ENCODE measurements at places on chromosomes 3 and 15.

- DNase-seq: no peak
Measured at GRCh38 chr15:95944193-95944592, 386.3 kb upstream of the NR2F2 start.

DNA sequence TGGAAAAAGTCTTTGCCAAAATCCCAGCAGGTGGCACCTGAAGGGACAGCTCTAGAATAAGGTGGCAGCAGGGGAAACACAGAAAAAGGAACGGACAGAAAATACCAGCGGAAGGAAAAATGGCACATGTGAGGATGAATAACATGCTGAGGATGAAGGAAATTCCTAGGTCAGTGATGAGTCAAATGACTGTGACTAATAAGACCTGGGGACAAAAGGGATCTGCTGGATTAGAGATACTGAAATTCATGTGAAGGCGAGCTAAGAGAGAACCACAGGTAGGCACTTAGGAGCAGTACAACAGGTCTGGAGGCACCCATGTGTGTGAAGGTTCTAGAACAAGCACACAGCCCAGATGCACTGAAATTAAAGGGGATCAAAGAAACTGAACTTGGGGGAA, 482.5 kb downstream of the FOXP1 start:
- DNase-seq: no peak

- no peak for DNase-seq
Measured at GRCh38 chr3:18119866-18120265, 305.3 kb downstream of the SATB1 start.

DNA sequence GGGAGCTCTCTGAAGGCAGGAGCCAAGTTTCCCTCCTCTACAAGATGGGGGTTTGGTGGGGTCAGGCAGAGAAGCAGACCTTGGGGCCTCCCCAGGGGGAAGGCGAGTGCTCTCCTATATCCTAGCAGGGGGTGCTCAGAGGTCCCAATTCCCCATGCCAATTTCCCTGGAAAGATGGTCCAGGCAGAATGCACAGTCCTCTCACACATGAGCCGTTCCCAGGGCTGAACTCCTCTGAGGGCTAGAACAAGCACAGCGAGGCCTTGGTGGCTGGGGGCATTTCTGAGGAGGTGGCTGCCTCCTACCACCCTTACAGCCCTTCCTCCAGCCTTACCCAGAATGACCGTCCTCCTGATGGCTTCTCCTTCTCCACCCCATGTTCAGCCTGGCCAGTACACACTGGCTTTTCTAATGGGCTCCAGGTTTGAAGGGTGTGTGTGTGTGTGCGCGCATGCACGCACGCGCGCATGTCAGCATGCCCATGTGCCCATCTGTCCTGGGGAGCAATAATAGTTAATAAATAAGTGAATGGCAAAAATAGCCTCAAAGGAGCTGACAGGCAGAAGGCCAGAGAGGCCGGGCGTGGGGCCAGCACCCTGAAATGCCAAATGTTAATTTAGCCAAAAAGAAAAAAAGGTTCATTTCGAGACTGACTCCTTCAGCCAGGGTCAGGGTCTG, 24.4 kb downstream of the ADCY5 start:
- no peak for DNase-seq

DNA sequence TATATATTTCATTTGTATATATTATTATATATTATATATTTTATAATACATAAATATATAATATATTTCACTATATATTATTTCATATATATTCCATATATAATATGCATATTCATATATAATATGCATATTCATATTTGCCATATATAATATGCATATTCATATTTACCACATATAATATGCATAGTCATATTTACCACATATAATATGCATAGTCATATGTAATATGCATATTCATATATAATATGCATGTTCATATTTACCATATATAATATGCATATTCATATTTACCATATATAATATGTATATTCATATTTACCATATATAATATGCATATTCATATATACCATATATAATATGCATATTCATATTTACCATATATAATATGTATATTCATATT, 51.2 kb upstream of the GATA2 start:
- no peak for DNase-seq

- no peak for DNase-seq
Measured at GRCh38 chr3:111890051-111890580, 31.1 kb downstream of the PHLDB2 start.

- DNase-seq: no peak
Measured at GRCh38 chr3:194250098-194251002, 100.8 kb downstream of the CPN2 start.

GRCh38 chr3:126321490-126321889, 35.7 kb downstream of the KLF15 start:
- DNase-seq: no peak

DNA sequence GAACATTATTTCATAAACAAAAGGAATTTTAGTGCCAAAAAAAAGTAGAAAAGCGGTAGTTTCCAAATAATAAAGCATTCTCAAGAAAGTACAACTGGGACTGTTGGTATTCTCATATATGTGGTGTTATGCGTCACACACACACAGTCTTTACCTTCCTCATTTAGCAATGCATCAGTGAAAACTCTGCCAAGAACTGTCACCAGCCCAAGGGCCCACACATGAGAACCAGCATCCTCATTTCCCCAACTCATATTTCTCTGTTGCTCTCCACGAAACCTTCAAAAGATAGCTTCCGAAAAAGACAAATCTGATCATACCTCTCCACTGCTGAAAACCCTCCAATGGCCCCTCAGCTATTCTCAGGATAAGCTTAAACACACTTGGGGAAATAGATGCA, 150.7 kb downstream of the CADPS start:
- no peak for DNase-seq

DNA sequence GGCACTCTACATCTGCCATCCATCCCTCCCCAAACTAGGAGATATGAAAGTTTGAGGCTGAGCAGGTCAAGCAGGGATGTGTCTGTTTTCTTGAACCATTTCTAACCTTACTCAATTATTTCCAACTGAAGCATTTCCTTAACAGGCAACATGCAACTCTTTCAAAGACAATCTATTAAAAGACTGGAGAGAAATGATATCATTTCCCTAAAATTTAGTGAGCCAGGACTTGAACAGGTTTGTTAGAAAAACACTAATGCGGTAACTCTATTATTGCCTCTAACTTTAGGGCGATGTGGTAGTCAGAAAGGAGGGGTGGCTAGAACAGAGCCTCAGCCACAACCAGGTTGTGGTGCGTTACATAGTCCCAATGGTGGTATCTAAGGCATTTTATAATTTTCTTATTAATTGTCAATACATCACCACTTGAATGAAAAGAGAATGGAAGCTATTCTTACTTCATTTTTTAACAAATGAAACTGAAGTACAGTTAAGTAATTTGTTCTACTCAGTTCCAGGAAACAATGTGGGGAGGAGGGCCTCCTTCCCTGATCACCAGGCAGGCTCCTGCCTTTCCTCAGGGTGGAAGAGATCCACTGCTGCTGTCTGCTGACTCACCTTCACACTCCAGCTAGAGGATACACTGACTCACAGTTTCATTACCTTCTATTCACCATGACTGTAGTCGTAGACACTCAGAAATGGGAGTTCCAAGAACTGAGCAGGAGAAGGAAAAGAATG, 22.8 kb downstream of the MYO1E start:
- DNase-seq: no peak

- DNase-seq: no peak
Measured at GRCh38 chr15:71185706-71186105, 70.4 kb downstream of the THSD4 start.

DNA sequence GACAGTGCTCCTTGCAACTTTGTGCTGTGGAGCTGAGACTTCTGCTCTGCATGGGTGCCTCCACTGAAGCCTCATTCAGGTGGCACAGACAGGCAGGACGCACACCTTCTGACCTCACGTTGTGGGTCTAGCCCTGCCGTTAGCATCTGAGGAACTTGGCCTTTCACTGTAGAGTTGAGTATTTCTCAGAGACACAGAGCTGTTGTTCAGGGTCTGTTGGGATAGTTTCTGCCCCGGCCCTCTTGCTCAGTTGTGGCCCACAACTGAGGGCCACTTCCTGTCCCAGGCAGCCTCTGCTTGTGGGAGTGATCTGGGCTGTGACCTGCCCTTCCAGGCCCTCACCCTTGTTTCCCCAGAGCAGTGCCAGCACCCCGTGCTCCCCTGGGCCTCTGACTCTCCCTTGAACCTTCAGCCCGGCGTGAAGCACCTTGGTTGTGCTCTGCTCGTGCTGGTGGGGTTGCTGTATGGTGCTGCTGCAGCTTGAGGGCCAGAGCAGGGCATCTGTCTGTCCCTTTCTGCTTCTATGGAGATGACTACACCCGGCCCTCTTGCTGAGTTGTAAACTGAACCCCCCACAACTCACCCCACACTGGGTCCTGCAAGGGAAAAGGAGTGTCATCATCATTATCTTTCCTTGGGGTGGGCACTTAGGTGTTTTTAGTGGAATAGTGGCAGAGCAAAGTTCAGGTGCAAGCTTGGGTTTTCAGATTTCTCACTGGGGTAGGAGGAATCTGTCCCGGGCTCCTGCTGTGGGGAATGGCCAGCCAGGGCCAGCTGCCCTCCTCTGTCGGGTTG, 11.7 kb downstream of the BAHD1 start:
- DNase-seq: no peak

DNA sequence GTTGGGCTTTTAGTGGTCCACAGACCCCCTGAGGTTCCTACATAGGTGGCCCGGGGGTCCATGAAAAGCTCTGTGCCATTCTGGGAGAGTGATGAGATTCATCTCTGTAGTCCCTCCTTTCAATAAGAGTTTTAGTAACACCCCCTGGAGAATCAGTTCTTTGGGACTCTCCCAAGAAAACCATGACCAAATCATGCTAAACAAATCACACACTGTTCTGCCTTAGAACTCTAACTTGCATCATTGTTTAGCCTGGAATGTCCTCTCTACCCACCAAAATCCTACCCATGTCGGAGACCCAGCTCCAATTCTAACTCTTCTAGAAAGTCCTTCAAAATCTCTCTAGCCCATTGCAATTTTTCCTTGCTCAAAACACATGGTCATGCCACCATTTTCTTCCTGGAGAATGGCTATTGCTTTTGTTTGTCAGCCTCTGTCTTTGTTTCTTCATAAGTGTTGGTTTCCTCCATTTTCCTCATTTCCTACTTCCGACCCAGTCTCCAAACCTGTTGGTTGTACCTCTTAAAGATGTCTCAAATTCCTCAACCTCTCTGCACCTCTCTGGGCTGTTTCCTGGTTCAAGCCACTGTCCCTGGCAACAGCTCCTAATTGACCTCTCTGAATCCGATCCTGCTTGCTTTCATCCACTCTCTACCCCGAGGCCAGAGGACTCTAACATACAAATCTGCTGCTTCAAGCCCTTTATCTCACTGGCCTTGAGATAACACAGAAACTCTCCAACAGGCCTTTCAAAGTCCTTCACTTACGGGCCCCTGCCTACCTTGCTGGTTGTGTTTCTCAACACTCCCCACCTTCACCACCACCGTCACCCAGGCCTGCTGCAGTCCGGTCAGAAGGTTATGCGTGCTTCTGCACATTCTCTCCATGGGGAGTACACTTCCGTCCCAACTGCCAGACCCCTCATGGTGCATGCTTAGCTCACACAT, 23.7 kb downstream of the CYP19A1 start:
- DNase-seq: no peak

- peak; percentile 31 for DNase-seq
Measured at GRCh38 chr3:11236588-11237461, 35.4 kb upstream of the ATG7 start.

DNA sequence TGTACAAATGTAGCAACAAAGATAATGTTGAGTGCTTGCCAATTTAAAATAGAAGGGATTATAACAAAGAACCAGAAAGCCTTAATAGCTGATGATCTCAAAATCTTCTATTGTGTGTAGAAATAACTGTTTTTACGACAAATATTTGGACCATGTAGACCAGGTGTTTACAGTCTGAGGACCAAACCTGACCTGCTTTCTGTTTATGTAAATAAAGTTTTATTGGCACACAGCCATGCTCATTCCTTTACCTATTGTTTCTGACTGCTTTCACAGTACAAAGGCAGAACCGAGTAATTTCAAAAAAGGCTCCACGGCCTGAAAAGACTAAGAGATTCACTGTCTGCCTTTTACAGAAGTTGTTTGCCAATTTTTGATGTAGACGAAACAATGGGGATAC, 91.8 kb downstream of the GOLIM4 start:
- no peak for DNase-seq

GRCh38 chr15:31433574-31433973, 106.9 kb downstream of the KLF13 start:
- no peak for DNase-seq

DNA sequence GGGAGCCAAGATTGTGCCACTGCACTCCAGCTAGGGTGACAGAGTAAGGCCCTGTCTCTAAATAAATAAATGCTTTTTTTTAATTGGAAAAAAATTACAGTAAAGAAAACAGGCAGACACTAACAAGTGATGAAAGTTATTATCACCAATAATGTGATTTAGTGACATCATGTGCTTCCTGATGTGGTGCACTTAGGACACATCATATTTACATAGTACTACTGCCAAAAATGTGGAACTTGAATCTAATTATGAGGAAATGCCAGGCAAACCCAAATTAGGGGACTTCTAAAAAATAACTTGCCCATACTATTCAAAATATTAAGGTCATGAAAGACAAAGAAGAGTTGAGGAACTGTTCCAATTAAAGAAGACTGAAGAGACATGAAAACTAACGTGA, 30.8 kb downstream of the MAP4 start:
- DNase-seq: no peak

DNA sequence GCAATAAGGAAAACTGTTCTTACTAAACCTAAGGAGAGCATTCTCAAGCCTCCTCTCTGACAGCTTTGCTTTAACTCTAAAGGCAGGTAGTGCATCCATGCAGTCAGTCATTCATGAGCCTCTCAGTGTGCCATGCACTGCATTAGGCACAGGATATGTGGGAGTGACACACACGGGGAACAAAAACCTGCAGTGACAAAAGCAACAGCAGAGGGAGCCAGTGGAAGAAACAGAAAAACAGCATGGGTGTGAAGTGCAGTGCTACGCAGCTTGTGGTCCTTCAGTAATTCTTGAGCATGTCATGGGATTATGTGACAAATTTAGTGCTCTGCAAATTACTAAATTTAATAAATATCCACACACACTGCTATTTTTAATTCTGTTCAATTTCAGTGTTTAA, 230.7 kb downstream of the BBX start:
- DNase-seq: no peak

GRCh38 chr15:49962044-49962602, 156.9 kb downstream of the ATP8B4 start:
- no peak for DNase-seq

- no peak for DNase-seq
Measured at GRCh38 chr15:46452297-46452820, 817.5 kb downstream of the SQOR start.

- no peak for DNase-seq
Measured at GRCh38 chr3:128767094-128767750, 41.2 kb downstream of the RAB7A start.

GRCh38 chr15:27241943-27242342, 271.0 kb downstream of the GABRG3 start:
- DNase-seq: no peak

- peak; percentile 78 for DNase-seq
Measured at GRCh38 chr15:75452364-75452864, 924 bp upstream of the SIN3A start.

Data from GM06990 (cell line).